ENCODE measurements at places on chromosomes 6 and 20. TPM values are rescaled to one million over a fixed set of nuclear protein-coding genes. Genes with fewer than 3 reads are reported as not detected.

The DEFB121 gene
- total RNA-seq = not detected

The HLA-DRA gene
- 288 TPM for total RNA-seq

The ATG5 gene
- 40.0 TPM for total RNA-seq

The VGLL2 gene
- total RNA-seq = not detected

The UST gene
- total RNA-seq = 19.8 TPM

The KIAA0408 gene
- total RNA-seq = 15.3 TPM

The UBE2C gene
- 1.4 TPM for total RNA-seq

The SLC22A16 gene
- total RNA-seq = 0.84 TPM

The BACH2 gene
- 4.0 TPM for total RNA-seq

The NPEPL1 gene
- total RNA-seq = 27.2 TPM

The DACT2 gene
- total RNA-seq = 3.3 TPM

The ENPP1 gene
- total RNA-seq = 16.8 TPM

The TMEM242 gene
- total RNA-seq = 4.5 TPM

The REM1 gene
- 1.6 TPM for total RNA-seq

The LTB gene
- 0.72 TPM for total RNA-seq
